Ovary (tissue), 10 donors: ENCODE measurements at places on chromosomes 7 and 10. TPM values are rescaled to one million over a fixed set of nuclear protein-coding genes. Genes with fewer than 3 reads are reported as not detected.

DNA sequence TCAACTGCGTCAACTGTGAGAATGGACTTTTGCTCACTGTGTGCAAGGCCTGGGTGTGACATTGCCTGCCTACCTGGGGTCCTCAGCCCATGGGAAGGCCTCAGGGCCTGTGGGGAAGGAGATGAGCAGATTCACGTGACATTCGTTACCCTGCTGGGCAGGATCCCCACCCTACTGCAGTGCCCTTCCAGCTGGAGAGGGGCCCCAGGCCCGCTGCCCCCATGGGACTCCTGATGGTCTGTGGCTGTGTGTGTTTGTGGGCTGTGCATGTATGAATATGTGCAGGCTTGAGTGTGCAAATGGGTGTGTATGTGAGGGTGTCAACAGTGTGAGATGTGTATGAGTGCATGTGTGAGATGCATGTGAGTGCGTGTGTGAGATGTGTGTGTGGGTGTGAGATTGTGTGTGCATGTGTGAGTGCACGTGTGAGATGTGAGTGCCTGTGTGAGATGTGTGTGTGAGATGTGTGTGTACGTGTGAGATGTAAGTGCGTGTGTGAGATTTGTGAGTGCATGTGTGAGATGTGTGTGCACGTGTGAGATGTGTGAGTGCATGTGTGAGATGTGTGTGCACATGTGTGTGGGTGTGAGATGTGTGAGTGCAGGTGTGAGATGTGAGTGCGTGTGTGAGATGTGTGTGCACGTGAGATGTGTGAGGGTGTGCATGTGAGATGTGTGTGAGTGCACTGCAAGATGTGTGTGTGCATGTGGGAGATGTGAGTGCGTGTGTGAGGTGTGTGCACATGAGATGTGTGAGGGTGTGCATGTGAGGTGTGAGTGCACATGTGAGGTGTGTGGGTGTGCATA lies 29.7 kb downstream of the PPIF start:
- DNase-seq = no peak

- no peak for DNase-seq
Measured at GRCh38 chr7:135729230-135729629, 1.2 kb upstream of the SLC13A4 start.

DNA sequence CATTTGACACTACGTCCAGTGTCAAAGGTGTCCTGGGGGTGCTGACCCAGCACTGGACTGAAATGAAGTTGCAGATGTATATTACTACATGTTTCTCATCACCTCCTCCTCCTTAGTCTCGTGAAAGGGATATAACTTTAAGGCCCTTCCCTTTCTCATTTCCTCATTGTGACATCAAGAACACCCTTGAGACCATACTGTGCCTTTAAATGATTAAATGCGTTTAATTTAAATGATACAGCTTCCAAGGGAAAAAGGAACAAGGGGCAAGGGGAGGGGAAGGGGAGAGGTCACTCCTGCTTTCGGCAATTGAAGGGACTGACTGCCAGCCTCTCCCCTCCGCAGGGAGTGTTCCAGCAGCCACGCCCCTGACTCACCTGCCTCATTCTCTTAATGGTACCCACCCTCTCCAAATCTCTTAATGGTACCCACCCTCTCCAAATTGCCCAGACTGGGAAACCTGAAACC lies 80.5 kb upstream of the KMT2E start:
- DNase-seq = no peak

DNA sequence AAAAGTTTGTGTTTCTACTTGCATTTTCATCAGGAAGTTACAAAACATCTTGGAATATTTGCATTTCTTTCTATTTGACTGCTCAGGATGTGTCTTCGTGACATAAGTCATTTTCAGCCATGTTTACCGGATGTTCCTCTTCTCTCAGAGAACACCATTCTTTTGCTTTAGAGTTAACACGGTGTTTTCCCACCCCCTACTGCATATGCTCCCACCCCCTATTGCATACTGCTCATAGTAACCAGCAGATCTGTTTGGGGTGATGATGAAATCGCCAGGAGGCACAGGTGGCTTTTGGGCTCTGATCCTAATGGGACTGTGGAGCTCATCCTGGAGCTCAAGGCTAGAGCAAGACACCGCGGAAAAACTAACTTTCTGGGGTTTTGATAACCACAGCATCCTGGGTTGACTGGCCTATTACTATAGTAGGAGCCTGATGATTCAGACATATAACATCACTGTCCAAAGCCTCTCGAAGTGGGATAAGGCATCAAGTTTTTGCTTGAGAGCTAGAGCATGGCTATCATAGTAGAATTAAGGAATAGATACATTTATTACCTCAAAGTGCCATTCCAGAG lies 65.1 kb upstream of the BET1 start:
- DNase-seq = no peak

GRCh38 chr7:155358948-155359712 lies 61.5 kb downstream of the INSIG1 start:
- no peak for DNase-seq

DNA sequence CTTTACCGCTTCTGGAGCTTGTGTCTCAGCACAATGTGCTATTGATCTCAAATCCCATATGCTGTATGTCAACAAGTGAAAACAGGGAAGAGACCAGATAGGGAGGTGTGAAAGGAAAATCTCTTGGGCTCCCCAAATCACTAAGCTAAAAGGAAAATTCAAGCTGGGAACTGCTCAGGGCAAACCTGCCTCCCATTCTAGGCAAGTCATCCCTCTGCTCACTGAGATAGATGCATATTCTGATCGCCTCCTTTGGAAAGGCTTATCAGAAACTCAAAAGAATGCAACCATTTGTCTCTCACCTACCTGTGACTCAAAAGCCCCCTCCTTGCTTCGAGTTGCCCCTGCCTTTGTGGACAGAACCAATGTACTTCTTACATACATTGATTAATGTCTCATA lies 161.1 kb upstream of the LYZL1 start:
- no peak for DNase-seq

The HIP1 gene
- total RNA-seq = 22.0 TPM
